Body of pancreas (tissue), 4 donors: ENCODE measurements at places on chromosomes 2 and 18.

DNA sequence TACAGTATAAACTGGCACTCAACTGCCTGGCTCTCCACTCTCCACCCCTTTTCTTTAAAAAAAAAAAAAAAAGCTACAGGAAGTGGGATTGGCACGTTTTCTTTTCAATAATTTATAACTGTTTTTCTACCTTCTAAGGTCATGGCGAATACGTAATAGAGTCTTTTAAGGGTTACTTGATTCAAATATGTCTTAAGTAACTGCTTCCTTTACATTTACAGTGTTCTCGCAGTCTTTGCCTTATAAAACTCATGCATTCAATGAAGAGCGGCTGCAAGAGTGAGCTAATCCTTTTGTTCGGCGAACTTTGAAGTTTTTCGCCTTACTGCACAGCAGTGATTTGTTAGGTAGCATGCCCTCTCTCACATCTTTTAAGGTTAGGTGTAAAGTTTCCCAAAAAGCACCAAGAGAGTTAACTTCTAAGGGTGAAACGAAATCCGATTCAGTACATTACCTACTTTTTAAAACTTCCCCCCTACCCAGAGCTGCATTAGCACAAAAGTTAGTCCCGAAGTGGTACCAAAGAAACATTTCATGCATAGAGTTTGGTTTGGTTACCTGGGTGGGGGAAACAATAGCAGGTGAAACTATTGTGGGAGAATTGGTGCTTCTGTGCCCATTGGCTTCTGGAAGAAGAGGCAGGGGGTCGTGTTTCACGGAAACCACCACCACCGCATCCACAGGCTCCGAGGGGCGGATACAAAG lies 2.0 kb downstream of the KCTD1 start:
- no peak for DNase-seq

DNA sequence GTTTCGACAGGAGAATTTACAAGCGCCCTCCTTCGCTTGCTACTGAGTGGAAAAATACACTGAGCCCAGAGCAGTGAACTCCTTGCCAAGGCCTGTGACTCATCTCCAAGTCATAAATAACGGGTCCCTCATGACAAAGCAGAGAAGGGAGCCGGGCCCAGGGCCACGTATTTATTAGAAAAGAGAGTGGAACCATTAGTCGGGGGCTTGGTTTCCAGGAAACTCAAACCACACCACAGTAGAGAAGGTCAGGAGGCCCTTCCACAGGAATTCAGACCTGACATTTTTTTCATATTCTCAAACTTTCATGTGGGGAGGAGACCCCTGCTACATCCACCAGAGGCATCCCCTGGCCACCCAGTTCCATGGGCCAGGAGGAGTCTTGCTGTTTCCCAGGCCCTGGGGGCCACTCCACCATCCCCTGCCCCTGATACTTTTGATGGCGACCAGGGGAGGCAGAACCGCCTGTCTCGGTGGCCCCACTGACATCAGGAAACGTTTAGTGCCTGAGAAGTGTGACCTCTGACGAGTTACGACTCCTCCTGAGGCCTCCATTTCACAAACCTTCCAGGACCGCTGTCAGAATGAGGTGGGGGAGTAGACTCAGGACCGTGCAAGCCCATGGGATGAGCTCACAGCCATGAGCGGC lies 289.7 kb downstream of the DYSF start:
- DNase-seq, result peak; percentile 53

DNA sequence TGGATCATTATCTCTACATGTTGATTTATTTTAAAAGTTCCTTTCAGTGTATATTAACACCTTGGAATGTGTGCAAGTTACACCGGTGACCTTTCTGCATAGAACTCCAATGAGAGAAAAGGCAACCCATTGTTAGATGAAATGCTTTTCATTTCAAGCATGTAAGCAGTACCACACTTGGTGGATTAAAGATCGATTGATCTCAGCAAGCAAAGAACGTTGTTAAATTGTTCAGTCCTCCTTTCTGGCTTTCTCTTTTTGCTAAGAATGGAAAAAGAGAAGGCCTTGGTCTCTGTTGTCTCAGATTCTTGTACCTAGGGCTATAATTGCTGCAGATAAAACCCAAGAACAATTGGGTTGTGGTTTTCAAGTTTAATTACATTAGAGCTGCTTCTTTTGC lies 843.0 kb downstream of the DPP10 start:
- no peak for DNase-seq

DNA sequence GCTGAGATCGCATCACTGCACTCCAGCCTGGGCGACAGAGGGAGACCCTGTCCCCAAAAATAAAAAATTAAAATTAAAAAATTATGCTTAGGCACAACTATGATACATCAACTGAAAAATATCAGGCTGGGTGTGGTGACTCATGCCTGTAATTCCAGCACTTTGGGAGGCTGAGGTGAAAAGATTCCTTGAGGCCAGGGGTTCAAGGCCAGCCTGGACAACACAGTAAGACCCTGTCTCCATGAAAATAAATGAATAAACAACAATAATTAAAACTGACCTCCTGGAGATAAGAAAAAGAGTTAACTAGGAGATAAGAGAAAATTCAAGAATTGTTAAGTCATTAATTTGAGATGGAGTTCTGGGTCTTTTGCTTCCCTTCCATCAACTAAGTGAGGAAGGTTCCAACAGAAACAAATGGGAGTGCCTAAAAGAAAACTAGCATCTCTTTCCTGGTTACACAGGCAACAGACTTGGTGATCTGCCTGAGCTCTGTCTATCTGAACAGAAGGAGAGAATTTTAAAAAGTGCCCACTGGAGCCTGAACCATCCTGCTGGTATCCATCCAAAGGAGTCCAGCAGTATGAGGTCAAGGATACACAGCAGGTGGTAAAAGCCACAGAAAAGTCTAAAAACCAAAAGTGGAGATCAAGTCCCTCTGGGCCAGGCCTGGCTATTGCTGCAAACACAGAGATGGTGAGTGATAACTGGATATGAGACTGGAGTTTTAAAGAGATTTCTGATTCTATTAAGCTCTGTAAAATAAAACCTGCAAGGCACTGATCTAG lies 8.8 kb downstream of the PPM1G start:
- no peak for DNase-seq

DNA sequence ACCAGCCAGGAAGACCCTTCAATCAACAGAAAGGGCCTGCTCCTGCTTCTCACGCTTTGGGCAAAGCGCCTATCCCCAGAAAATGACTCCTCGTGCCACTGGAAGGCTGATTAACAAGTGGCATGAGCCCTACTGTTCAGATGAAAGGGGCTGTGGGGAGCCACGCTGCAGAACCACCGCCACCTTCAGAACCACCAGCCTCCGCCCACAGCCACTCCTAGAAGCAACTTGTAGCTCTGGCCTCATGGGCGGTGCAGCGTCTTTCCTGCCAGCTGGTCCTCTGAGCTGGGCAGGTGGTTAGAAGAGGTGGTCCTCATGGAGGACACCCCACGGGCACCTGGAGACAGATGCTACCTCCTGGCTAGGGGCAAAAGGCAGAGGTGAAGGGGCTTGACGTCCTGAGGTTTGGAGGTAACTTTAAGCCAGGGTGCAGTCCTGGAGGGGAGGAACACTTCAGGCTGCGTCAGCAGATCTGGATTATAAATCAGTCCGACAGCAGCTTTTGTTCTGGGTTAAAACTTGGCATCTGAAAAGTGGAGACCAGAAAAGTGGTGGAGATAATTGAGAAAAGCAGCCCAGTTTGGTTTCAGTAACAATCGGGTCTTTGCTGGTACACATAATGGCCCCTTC lies 861 bp upstream of the SEMA4C start:
- peak; percentile 34 for DNase-seq

GRCh38 chr2:183243758-183244157 lies 119.5 kb downstream of the NUP35 start:
- DNase-seq, result no peak

- no peak for DNase-seq
These were observed 8.5 kb upstream of the SPATS2L start for GRCh38 chr2:200297989-200298388.

DNA sequence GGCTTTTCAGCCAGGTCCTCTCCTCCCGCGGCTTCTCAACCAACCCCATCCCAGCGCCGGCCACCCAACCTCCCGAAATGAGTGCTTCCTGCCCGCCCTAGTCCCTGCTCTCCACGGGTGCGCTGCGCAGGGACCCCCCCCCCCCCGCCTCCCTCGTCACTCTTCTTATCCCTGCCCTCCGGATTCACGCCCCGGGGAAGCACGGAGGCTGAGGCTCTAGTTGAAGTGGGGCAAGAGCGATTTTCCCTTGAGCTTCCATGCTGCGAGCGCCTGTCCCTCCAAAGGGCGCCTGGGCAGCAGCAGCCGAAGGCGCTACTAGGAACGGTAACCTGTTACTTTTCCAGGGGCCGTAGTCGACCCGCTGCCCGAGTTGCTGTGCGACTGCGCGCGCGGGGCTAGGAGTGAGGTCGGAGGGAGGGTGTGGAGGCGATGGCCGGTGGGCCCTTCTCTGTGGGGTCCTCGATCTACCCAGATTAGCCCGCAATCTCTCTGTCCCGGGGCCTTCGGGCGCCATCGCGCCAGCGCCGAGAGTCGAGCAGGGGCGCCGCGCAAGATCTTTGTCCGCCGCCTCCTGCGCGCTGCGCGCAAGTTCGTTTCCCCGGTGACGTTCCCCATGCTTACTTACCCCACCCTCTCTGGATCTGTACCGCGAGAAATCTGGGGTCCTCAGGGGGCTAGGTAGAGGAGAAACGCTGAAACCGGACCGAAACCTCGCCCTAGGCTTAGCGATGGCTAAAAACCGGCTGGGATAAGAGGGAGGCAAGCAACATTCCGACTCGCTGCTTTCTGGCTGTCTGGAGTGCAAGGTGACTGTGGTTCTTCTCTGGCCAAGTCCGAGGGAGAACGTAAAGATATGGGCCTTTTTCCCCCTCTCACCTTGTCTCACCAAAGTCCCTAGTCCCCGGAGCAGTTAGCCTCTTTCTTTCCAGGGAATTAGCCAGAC lies 677 bp downstream of the GAD1 start:
- DNase-seq, result no peak

- no peak for DNase-seq
These were observed 99.2 kb upstream of the LHCGR start for GRCh38 chr2:48854681-48855080.

GRCh38 chr2:45859682-45860081 lies 208.2 kb downstream of the PRKCE start:
- no peak for DNase-seq

DNA sequence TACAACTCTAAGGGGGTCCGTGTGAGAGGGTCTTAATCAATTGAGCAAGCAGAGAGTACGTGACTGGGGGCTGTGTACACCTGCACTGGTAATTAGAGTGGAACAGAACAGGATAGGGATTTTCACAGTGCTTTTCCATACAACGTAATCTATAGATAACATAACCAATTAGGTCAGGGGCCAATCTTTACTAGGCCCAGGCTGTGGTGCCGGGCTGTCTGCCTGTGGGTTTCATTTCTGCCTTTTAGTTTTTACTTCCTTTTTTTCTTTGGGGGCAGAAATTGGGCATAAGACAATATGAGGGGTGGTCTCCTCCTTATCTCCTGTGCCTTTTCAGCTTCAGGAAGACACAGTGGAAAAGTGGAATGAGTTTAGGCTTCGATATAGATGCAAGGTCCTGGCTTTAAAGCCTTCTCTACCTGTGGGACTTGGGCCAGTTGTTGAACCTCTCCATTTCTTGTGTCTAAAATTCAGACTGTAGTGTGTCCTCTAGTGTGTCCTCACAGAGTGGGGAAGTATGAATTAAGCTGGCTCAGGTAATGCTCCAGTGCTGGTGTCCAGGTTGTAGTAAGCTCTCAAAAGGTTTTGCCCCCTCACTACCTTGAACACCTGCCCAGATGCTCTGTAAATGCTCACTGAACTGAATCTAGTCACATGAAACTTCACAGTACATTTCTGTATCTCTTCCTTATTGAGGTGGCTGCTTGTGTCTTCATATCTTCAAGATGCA lies 422.8 kb downstream of the SETBP1 start:
- DNase-seq, result no peak

- DNase-seq, result no peak
These were observed 157.9 kb downstream of the ADCYAP1 start for GRCh38 chr18:1062588-1062987.

DNA sequence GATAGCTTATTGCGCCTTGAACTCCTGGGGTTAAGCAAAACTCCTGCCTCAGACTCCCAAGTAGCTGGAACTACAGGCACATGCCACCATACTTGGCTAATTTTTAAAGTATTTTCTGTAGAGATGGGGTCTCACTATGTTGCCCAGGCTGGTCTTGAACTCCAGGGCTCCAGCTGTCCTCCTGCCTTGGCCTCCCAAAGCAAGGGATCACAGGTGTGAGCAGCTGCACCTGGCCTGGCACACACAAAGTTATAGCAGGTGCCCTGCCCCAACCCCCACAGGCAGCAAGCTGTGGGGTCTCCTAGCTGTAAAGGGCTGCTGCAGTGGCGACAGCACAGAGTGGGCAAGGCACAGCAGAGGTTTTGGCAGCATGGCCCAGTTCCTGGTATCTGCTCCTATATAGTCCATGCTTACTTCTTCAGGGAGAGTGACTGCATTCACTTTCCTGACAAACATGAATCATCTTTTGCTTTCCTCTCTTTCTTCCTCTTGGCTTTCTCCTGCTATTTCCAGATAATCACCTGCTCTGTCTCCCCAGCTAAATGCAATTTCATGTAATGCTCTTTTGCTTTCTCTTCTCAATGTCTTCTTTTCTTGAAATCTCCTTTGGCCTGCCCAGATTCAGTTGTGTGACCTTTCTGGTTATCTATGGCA lies 27.3 kb upstream of the METAP1D start:
- no peak for DNase-seq

DNA sequence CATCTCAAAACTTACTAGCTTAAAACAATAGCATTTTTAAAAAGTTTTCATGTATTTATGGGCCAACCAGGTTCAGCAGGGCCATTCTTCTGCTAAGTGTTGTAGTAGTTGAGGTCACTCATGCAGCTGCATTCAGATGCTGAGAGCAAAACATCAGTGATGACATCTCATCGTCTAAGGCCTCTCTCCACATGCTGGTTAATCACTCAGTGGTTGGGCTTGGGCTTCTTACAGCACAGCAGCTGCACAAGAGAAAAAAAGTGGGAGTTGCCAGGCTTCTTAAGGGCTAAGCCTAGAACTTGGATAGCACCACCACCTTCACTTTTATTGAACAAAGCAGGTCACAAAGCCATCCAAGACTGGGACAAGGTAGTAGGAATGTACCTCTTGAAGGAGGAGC lies 190.3 kb downstream of the IRS1 start:
- no peak for DNase-seq

GRCh38 chr2:193199322-193199721 lies 1004.6 kb upstream of the TMEFF2 start:
- DNase-seq, result no peak

DNA sequence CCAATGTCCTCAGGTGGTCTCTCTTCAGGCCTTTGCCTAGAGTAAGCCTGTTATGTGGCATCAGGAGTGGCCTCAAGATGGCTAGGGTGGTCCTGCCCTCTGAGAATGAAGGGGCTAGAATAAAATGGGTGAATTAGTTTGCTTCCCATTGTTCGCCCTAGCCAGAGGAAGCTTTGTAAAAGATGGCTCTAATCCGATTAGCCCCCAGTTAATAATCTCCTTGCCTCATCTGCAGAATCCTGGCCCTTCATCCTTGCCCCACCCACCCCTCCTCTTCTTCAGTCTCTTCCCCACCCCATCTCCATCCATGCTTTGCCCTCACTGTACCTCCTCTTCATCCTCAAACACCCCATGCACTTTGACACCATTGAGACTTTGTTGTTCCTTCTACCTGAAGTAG lies 57.4 kb upstream of the LGALSL start:
- no peak for DNase-seq
